Fibroblast of pulmonary artery (primary cell): ENCODE measurements at places on chromosomes 6 and 20.

DNA sequence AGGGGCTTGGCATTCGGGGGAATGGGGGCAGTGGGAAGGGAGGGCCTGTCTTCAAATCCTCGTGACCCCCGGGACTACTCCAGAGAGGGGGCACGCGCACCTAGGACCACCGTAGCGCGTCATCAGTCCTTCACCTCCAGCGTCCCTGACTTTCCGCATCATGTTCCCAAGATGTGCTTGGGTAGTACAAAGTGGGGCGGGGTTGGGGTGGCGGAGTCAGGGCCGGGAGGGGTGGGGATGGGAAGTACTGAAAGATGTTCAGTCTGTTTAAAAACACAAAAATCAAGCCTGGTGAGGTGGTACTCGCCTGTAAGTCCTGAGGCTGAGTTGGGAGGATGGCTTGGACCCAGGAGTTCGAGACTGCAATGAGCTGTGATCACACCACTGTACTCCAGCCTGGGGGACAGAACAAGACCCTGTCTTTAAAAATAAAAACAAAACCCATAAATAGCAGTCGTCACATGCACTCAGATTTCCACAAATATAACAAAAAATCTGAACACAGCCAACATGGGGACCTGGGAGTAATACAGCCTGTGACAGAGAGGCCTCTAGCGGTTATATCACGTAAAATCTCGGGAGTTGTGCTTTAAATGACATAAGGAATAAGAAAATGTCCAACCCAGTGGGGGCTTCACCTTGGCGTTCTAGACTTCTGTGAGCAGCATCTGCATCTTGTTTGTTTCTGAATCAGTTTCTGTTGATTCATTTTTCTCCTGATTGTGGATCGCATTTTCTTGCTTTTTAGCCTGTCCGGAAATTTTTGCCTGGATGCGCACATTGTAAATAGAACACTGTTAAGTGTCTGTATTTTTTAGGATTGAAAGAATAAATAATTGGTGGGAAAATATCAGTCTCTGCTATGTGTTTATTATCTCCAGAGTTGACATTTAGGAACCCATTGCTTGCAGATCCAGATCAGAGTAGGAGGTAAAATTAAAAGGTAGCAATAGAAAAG is 698 bp upstream of the LRP11 start:
- peak; percentile 81 for DNase-seq

GRCh38 chr6:140360651-140361050 is 986.2 kb upstream of the CITED2 start:
- DNase-seq: no peak

DNA sequence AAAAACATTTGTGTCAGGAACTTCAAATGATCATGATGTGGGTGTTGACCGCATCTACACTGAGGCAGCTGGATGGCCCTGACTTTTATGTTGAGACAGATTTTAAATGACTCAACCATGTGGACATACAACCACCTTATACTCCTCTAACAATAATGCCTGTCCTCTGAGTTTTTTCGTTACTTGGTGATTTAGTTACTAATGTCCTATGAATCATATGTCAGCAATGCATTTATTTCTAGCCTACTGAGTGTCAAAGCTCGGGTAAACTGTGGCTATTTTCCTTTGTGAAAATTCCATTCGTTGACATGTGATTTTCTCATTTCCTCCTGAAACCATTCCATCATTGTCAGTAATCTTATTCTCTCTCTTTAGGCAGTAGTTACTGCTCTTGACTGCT is 38.9 kb upstream of the NKX2-4 start:
- peak; percentile 67 for DNase-seq

GRCh38 chr20:57576002-57576401 is 15.1 kb downstream of the PCK1 start:
- no peak for DNase-seq

GRCh38 chr6:16800942-16801341 is 39.7 kb upstream of the ATXN1 start:
- DNase-seq: peak; percentile 47

- no peak for DNase-seq
These were observed 33.2 kb upstream of the KIF3B start for GRCh38 chr20:32244150-32244823.

GRCh38 chr6:19410481-19410880 is 426.7 kb upstream of the ID4 start:
- peak; percentile 79 for DNase-seq

DNA sequence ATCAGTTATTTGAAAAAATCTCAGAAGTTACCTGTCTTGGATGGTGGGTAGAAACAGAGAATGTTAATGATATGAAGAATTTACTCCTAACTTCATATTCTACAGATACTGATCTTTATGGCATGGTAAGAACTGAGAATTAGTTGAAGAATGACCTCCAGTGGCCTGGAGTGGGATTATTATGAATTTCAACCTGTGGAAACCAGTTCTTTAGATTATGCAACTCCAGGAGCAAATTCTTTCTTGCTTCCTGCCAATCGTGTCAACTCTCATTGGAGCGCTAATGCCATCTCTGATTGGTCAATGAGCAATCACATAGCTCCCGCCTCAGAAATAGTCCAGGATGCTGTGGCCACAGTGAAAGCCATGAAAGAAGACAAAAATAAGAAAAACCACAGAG is 40.6 kb downstream of the LYRM2 start:
- DNase-seq: peak; percentile 46

DNA sequence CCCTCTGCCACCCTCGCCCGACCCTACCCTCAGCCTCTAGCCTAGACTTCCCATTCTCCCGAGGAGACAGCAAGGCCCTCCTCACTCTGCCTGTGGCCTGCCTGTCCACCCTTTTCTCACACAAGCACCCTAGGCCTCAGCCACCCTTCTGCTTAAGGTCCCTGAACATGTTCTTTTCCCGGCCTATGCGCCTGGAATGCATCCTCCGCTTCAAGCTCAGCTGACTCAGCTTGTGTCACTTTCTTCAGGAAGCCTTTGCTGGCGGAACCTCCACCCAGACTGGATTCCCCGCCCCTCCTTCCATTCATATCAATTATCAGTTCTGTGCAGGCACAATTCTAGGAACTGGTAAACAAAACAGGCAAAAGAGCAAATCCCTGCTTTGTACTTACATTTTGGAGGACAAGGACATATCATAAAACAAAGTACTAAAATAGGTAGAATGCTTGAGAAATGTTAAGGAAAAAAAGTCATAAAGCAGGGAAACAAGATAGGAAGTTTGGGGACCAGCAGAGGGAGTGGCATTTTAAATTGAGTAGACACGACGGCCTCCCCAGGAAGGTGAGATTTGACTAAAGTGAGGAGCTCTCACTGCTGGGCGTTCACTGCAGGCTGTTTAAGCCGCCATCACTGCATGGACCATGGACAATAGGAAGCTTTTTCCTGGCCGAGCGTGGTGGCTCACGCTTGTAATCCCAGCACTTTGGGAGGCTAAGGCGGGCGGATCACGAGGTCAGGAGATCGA is 17.9 kb upstream of the SNHG17 start:
- peak; percentile 76 for DNase-seq

GRCh38 chr6:35980991-35981645 is 43.3 kb downstream of the SLC26A8 start:
- DNase-seq: no peak

- no peak for DNase-seq
These were observed 396.3 kb downstream of the ZFAND3 start for GRCh38 chr6:38215651-38216311.

DNA sequence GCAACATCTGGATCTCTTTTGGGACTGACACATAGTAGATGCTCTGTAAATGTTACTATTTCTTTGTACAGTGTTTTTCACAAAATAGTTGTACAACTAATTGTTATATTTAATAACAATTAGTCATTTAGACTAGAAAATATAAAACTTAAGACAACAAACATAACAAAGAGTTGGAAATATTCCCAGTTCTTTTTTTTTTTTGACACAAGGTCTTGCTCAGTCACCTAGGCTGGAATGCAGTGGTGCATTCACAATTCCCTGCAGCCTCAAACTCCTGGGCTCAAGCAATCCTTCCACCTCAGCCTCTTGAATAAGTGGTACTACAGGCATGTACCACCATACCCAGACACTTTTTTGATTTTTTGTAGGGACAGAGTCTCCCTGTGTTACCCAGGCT is 105.8 kb downstream of the UTRN start:
- DNase-seq: peak; percentile 27

DNA sequence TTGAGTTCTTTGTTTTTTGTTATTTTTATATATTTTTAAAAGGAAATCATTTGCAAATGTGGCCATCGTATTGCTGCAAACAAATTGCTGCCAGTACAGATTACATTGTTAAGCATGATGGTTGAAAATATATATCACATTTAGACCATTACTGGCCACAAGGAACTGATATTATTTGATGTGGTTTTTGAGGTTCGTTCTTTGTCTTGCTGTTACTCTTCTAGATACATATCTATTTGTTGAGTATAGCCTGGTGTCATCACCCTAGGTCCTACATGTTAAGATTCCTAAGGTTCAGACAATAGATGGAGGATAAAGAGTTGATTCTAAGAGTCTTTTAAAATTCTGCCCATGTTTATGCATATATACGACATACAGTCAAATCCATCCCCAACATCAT is 306.0 kb downstream of the FARS2 start:
- no peak for DNase-seq

GRCh38 chr6:29925727-29926412 is 16.5 kb upstream of the HLA-A start:
- no peak for DNase-seq

GRCh38 chr20:3246682-3247081 is 7.7 kb upstream of the SLC4A11 start:
- DNase-seq: no peak

DNA sequence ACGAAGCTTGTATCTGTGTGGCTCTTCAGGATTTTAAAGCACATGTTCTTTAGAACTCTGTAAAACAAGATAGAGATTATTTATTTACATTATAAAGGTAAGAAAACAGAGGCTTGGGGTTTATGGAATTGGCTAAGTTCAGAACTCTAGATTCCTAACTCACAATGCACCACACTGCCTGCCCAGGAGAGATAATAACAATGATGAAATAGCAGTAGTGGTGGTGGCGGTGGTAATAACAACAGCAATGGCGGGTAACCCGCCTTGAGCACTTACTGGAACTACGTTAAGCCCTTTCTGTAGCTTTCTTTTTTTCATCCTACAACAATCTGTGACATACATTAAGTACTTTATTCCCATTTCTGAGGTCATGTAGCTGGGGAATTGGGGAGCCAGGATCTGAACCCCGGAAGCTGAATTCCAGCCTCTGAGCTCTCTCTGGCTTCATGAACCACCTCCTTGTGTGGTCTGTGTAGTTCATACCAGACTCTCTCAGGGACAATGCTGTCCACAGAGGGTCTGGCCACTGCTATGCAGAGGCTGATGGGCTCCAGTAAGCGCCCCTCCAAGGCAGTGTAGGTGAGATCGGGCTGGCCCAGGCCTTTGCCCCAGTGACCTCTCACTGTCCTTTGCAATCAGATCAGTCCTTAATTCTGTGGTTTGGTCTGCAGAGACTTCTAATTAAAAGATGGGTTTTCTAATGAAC is 260.9 kb downstream of the SLC24A3 start:
- DNase-seq: no peak

DNA sequence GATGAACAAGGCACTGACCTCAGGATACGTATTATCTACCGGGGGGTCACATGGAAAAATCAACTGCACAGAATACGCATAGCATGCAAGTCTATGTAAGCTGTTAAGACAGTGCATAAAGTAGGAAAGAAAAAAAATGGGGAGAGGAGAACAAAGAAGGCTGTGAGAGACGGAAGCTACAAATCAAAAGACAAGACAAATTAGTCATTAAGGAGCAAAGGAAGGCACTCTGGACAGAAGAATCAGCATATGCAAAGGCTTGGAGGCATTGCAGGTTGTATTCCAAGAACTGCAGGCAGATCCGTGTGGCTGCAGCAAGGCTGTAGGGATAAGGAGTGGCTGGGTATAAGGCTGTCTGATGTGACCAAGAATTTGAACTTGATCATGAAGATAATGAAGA is 89.0 kb downstream of the NRSN1 start:
- DNase-seq: no peak

GRCh38 chr6:47792216-47792733 is 10.4 kb downstream of the OPN5 start:
- no peak for DNase-seq

- DNase-seq: no peak
These were observed 539.4 kb downstream of the DOK5 start for GRCh38 chr20:55014766-55015165.

GRCh38 chr6:43608310-43608763 is 20.7 kb downstream of the GTPBP2 start:
- peak; percentile 91 for DNase-seq

GRCh38 chr20:15316556-15316955 is 979.1 kb upstream of the FLRT3 start:
- no peak for DNase-seq

DNA sequence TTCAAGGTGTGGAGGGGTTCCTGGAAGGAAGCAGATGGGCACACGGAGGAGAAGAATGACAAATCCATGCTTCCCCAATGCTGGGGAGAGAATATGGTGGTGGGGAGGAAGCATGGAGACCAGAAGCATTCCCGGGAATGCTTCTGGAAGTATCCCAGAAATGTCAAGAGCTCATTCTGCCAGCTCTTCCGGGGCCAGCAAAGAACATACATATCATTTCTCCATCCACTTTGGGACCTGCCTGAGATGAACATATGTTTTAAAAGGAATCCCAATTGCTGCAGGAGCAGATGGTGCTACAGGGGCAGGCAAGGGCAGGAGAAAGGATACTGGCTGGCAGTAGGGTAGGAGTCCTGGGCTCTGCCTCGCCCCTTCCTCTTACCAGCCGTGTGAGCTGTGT is 37.9 kb upstream of the CCDC167 start:
- no peak for DNase-seq

DNA sequence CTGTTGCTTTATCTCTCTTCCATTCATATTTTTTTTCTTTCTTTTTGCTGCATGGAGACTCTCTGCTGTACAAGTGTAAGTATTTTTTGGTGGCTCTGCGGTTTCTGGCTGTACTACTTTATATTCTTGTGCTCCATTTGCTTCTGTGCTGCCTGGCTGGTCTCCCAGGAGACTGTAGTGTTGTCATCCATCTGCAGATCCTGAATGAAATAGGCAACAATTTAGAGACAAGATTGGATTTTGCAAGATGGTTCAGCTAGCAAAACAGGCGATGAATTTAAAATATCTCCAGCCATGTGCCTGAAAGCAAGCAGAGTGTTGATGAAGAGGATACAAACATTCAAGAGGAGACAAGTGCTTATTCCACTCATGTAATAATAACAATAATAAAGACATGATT is 75.1 kb upstream of the SCGN start:
- peak; percentile 11 for DNase-seq

- no peak for DNase-seq
These were observed 40.9 kb downstream of the VSTM2L start for GRCh38 chr20:37943501-37944455.

- no peak for DNase-seq
These were observed 46.9 kb upstream of the POU3F2 start for GRCh38 chr6:98787435-98787834.

DNA sequence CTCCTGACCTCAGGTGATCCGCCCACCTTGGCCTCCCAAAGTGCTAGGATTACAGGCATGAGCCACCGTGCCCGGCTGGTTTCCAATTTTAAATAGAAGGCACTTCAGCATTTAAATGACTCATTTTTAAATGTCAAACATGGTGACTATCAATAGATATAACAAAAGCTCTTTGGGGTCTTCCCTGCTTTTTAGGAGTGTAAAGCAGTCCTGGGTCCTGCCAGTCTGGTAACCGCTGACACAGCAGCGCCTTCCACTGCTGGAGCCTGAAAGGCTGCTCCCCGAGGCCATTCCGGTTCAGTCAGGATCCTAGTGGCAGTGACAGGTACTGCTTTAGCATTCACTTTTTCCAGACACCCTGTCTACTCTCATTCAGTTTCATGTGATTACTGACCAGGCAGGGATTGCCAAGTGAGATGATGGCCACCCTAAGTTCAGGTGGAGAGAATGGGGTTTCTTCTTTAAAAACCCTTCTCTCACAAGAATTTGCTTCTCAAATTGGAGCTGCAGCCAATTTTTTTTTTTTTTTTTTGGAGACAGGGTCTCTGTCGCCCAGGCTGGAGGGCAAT is 5.1 kb downstream of the DIDO1 start:
- peak; percentile 57 for DNase-seq
